Posterior vena cava (tissue), 2 donors: ENCODE measurements at places on chromosomes 4 and X. TPM values are rescaled to one million over a fixed set of nuclear protein-coding genes. Genes with fewer than 3 reads are reported as not detected.
A peak's percentile ranks its signal among the peaks of the same experiment; 100 is the strongest.

DNA sequence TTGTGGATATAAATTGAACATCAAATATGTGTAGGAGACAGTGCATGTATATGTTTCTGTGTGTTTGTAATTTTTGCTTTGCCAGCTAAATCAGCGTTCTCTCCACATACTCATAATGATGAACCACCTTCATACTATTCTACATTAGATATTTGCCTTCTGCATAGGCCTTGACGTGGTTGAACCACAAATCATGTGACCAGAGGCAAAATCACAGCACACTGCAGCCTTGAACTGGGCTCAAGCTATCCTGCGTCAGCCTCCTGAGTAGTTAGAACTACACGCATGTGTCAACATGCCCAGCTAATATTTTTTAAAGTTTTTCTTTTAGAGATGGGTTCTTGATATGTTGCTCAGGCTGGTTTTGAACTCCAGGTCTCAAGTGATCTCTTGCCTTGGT, 9.5 kb downstream of the UBQLN2 start:
- no peak for DNase-seq

DNA sequence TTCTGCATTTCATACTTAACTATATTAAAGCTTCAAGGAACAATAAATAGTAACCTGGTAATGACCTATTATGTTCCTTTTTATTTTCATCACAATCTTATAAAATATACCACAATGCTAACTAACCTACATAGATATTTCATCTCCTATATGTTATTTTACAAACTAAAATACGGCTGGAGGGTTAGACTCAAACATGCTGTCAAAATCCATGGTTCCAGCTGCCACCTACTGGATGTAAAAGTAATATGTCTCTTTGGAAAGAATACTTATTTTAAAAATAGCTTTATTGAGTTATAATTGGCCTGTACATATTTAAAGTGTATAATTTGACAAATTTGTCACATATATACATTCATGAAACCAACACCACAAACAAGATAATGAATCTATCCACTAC, 15.0 kb downstream of the RGN start:
- DNase-seq, result no peak

- DNase-seq, result peak; percentile 75
Observed at GRCh38 chrX:30308263-30309138, 689 bp downstream of the NR0B1 start.

DNA sequence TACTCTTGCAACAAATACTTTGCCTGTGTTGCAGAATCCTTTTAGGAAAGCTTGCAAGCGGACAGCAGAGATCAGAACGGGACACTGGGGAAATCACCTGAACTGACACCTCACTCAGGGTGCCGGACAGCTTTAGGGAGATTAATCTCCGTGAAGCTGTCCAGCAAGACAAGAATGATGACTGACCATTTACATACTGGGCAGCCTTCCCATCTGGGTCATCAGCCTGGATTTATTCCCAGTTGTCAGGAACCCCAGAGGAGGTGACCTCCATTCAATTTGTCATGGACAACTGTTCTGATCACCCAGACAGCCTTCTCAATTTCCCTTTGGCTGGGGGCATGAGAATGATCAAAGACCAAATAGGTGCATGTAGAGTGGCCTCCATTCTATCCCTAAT, 93.0 kb upstream of the EGFL6 start:
- no peak for DNase-seq

DNA sequence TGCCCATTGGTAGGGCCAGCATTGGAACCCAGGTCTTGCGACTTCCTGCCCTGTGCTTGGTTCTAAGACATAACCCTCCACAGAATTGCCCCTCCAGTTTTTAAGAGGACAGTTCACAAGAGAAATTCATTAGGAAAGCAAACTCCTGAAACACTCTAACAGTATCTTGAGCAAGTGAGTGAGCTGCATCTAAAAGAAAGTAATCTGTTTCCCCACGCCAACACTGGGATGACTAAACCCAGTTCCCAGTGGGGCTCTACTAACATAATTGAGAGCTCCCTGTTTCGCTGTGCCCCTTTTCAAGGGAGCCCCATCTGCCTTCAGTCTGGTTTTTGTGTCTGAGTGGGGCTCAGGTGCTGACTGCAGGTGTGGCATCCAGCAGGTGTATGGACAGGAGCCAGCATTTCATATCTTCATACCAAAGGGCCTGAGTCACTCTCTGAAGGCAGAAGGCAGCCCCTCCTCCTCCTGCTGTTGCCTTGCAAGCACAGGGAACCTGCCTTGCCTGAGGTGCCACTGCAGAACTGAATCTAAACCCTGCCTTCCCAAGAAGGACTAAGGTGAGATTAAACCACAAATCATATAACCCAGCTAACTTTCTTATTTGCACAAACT, 8.0 kb downstream of the AMOT start:
- no peak for DNase-seq

DNA sequence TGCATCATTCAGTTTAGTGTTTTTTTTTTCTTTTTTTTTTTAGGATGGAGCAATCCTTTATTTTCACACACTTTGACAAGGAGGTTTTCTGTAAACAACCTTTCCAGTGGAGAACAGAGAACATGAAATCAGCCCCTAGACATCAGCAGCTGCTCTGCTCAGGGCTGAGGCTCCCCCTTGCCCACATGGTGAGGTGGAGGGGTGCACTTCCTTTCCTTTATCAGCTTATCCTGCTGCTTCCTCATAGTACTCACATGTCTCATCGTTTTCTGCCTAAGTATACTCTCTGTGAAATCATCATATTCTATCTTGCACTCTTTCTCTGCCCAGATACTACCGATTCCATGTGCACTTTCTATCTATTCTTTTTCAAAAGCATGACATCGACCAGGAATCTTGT, 47.6 kb upstream of the PRSS12 start:
- DNase-seq, result no peak

DNA sequence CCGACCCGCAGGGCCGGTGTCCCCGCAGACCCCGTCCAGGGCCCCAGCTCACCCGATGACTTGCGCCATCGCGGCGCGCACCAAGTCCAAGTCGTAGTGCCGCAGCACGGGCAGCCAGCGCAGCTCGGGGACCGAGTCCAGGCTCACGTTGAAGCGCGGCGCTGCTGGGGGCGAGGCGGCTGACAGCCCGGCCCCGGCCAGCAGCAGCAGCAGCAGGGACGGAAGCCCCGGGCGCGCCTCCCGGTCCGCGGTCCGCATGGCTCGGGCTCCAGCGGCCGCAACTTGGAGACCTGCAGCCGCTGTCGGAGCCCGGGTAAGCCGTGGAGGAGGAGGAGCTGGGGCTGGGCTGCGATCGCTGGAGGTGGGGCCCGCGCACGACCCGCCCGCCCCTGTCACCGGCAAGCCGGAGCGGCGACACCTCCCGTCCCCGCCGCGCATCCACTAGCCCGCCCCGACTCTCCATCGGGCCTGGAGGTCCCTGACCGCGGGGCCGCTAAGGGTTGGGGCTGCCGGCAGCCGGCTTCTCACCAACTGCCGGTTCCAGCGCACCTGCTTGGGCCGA, at the start of gene NAAA:
TSS of gene NAAA (minus strand) at position 322 of the 562 bp plus-strand sequence. CDS start at position 258, 64 bp downstream.
- DNase-seq, result peak; percentile 96

DNA sequence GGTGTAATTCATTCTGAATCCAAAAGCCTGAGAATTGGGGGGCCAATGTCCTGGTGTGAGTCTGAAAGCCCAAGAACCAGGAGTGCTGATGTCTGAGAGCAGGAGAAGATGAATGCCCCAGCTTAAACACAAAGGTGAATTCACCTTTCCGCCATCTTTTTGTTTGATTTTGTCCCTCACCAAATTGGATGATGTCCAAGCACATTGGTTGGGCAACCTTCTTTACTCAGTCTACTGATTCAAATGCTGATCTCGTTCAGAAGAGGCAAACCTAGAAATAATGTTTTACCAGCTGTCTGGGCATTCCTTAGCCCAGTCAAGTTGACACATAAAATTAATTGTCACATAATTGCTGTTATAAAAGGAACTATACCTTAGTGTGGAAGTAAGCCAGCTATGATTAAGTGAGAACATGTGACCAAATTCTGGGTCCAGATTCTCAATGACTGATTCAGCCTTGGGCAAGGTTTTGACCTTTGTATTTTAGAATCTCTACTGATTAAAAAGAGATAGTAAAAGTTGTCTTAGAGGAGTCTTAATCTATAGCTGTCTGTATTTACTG, 34.5 kb upstream of the SLC4A4 start:
- DNase-seq, result no peak

DNA sequence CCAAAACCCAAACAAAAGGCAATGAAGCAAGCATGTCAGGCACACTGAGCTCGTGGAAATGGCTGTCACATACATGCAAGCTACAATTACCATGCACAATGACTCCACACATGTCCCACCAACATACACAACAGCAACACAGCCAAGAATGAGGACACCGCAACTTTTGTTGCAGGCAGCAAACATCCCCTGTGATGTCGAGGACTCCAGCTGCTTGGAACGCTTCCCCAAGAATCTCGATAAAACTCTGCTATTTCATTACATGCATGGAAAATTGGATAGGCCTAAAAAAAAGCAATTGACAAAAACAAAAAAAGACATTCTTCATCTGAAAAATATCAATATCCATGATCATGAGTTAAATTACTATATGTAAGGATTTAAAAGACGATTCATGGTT, 11.8 kb downstream of the ANOS1 start:
- no peak for DNase-seq

DNA sequence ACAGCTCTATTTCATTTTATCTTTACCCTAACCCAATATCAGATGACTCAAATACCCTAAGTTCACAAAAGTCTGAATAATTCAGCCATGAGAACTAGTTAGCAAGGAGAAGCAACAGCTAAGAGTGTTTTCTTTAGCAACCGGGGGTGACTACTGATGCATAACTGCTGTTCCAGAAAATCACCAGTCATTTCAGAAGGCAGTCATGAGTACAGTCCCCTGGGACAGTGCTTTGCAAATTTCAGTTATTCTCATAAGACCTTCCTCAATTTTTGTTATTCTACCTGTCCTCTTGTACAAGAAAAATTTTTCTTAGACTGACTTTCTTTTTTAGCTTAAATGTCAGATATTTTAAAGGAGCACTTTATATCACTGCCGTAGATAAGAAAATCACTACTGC, 16.4 kb downstream of the BANK1 start:
- no peak for DNase-seq

The ZMAT1 gene
- 8.8 TPM for total RNA-seq

The IL1RAPL2 gene
- total RNA-seq, result not detected

The TLR2 gene
- 39.8 TPM for total RNA-seq

The RASGEF1B gene
- total RNA-seq, result 7.5 TPM

The ODAPH gene
- not detected for total RNA-seq

The CENPVL3 gene
- total RNA-seq, result not detected
